ENCODE measurements at places on chromosomes 6 and 20. TPM values are rescaled to one million over a fixed set of nuclear protein-coding genes. Genes with fewer than 3 reads are reported as not detected.

DEFB132 gene
- not detected for total RNA-seq

MUCL3 gene
- 0.05 TPM for total RNA-seq

SSR1 gene
- 56.9 TPM for total RNA-seq

MAFB gene
- 3.5 TPM for total RNA-seq

ADAM33 gene
- 0.90 TPM for total RNA-seq

PRPH2 gene
- 0.57 TPM for total RNA-seq

KCNQ5 gene
- total RNA-seq: 1.7 TPM

ZKSCAN3 gene
- 5.1 TPM for total RNA-seq

- DNase-seq: no peak
Observed at GRCh38 chr6:80077067-80077466, 29.4 kb upstream of the BCKDHB start.

- DNase-seq: peak; percentile 16
Observed at GRCh38 chr6:71107911-71108420, 151.1 kb upstream of the B3GAT2 start.

DNA sequence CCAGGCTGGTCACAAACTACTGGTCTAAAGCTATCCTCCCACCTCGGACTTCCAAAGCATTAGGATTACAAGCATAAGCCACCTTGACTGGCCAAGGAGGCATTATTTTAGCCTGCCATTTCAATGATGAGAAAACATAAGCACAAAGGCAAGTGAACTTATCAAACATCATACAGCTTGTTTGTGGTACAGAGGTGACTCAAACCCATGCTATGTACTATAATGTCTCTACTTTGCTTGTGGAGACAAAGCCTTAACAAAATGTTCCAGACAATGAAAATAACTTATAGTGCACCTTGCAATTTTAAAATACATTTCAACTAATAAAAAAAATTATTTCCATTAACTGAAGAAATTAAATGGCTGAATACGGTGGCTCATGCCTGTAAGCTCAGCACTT, 26.2 kb downstream of the HDAC2 start:
- DNase-seq: no peak

DNA sequence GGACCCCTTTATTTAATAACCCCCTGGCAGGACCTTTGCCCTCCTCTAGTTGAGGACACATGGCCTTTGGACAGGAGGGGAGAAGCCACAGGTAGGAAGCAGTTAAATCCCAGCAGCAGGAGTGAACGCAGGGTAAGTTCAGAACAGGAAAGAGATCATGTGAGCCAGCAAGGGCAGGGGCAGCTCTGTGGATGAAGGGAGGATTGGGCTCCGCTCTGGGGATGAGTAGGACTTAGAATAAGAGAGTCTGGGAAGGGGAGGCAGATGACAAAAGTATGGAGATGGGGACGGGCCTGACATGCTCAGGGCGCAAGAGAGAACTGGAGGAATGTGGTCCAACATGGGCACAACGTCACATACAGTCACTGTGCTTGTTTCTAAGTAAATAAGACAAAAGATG, 89.0 kb downstream of the NDUFAF5 start:
- DNase-seq: no peak

- no peak for DNase-seq
Observed at GRCh38 chr6:11960909-11961779, 51.0 kb upstream of the HIVEP1 start.

GRCh38 chr20:6673071-6673470, 94.4 kb upstream of the BMP2 start:
- DNase-seq: no peak

DNA sequence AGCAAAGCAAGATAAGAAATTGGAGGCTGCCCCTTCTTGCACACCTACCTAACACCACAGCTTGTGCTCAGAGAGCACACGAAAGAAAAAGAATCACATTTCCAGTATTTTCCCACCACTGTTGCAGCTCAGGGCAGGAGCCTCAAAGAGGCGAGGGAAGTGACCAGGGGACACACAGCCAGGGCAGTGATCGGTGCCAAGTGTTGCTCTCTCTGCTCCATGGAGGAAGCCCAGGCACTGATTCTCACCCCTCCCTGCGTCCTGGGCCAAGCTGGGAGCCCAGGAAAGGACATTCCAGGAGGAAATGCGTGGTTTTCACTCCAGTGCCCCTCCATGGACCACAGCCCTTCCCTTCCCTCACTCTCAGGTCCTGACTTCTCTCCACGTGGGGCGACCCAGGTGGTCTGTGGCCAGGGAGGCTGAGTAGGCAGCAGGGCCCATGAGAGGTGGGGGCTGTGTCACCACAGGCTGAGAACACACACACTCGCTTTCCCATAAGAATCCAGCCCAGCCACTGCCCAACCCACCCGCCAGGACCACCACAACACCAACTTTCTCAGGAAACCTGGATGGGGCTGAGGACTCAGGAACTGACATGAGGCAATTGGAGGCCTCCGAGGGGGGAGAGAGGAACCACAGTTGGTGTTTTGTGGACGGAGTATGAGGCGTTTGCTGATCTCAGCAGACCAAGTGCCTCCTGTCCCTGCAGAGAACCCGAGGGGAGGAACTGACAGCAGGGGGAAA, 81.7 kb upstream of the MAFB start:
- no peak for DNase-seq
